ENCODE measurements at places on chromosomes 12 and 14.

DNA sequence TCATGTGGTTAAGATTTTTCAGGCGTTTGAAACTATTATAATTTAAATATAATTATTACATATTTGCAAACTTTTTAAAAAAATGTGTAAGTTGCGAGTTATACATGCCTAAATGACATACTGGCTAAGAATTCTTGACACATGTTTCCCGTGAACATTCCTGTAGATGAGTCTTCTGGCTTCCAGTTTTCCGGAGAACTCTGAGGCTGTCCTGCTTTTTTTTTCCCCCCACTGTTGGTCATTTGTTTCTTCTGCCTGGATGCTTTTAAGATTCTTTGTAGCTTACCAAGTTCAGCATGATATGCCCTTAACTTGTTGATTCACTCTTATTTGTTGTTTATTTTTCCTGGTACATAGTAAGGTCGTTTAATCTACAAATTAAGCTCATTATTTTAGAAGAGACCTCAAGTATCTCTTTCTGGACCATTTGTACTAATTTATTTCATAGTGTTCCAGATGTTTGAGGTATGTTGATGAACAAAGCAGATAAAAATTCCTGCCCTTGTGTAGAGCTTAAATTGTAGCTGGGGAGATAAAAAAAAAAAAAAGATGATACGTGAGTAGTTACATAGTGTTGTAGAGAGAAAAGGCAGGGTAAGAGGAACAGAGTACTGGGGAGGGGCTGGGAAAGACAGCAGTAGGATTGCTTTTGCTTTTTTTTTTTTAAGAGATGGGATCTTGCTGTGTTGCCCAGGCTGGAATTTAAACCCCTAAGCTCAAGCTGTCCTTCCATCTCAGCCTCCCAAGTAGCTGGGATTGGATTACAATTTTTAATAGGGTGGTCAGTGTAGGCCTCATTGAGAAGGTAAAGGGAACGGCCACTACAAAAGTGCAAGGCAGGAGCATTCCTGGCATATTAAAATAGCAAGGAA lies 32.8 kb downstream of the ARHGAP5 start:
- peak; percentile 92 for DNase-seq

GRCh38 chr14:51004801-51005526 lies 60.7 kb upstream of the PYGL start:
- DNase-seq: peak; percentile 25

DNA sequence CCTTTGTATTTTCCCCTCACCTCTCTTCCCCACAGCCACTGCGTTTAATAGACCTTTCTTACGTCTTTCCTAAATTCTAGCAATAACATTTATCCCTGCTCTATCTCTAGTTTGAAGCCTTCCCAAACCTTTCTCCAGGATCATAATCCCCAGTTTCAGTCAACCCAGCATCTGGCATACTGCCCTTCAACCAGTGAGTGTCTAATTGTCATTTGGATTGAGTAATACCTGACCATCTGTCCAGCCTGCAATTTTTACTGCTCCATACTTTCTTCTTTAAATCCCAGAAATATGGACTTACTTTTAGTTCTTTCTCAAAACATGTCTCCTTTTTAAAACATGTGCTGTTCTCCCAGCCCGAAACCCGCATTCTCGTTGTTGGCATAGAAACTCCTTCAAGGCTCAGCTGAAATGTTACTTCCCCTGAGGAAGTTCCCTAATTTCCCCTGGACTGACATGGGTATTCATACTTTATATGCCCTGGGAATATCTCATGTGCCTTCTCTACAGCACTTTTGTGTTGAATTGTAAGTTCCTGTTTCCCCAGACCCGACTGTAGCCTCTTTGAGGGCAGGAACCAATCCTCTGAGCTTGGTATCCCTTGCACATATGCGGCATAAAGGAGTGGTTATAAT lies 65.1 kb upstream of the ETV6 start:
- peak; percentile 26 for DNase-seq

DNA sequence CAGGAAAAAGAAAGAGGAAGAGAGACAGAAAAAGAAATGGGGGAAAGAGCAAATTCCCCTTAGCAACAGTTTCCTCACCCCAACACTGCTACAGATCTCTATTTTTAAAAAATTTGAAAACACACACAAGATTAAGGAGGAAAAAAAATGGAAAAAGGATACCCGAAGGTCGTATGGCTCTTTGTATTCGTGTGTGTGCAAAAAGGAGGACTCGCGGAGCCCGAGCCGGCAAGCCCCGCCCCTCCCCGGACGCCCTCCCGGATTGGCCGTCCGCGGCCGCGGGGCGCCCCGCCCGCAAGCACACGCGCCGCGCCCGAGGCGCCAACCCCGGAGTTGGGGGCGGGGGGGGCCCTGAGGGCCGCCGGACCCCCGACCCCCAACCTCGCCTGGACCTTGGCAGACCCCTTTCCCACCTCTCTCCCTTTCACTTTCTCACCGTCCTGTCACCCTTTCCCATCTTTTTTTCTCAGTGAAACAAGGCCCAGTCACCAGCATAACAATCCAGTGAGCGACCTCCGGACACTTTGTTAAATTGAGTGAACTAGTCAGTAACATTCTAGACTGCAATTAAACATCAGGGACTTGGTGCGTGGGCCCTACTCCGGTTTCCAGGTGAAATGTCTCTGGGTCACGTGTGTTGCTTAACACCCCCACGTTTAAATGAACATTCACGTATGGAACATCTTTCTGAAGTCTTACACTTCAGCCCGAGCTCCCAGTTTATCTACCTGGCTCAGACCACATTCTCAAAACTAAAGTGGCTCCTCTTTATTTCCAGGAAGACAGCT lies at the start of gene C14orf93:
Gene C14orf93, minus strand, starts transcription at position 205 of the 788 bp plus-strand sequence. CDS start 11,120 bp downstream, outside the sequence.
- peak; percentile 74 for DNase-seq

- DNase-seq: no peak
Observed at GRCh38 chr14:88210426-88210825, 112.6 kb downstream of the KCNK10 start.

DNA sequence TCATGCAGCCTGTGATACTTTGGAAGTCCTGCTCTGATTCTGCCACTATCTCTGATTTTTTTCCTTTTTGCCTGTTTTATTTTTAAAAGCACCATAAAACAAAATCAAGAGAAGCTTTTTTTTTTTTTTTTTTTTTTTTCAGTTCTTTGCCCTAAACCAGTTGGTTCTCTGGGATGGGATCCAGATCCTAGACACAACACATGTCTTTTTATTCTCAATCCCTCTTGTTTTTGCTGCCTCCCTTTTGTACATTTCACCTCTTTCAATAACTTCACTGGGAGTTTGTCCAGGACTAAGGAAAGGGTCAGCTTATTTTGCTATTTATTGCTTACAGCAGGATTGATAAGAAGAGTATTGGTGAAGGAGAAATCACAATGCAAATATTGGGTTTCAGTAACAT lies 139.4 kb downstream of the GRIP1 start:
- no peak for DNase-seq
